GM23248 (cell line): ENCODE measurements at places on chromosomes 13 and 19. TPM values are rescaled to one million over a fixed set of nuclear protein-coding genes. Genes with fewer than 3 reads are reported as not detected.
A peak's percentile ranks its signal among the peaks of the same experiment; 100 is the strongest.

Gene NLRP11
- polyA plus RNA-seq = not detected in 2 replicates

DNA sequence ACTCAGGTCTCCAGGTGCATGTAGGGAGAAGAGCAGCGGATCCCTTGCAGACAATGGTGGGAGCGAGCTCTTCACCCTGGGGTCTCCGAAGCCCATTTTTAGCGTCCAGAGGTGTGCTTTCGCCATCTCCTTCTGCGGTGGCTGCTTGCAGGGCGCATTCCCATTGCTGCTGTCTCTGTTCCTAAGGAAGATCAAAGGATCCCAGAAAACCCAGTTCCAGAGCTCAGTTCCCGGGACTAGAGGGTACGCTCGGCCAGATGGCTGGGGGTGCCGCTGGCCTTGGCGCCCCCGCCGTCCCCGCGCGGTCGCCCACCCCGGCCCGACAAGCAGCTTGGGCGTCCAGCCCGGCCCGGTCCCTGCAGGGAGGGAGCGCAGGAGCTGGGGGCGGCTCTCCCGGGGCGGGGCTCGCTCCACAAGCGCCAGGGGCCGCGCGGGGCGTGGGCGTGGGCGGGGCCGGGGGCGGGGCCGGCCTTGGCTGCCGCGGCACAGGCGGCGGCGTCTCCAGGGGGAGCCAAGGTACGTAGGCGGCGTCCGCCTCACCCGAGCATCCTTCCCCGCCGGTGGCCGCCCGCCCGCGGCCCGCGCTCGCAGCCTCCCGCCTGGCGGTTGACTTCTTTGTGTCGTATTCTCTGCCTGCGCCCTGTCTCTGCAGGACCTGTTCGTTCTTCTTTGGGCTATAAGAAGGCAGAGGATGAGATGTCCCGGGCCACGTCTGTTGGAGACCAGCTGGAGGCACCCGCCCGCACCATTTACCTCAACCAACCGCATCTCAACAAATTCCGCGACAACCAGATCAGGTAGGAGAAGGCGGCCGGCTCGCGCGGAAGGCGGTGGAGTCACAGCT is 96.8 kb downstream of the ATP8A2 start:
- DNase-seq = no peak

GRCh38 chr19:16367261-16367683 is 42.6 kb downstream of the KLF2 start:
- no peak for DNase-seq

- no peak for DNase-seq
These were observed 42.4 kb downstream of the GPR12 start for GRCh38 chr13:26718146-26718545.

GRCh38 chr19:44525721-44526430 is 3.6 kb downstream of the CEACAM20 start:
- no peak for DNase-seq

Gene MEIS3
- polyA plus RNA-seq = 17.6 and 20.1 TPM in 2 replicates

GRCh38 chr19:45638930-45639729 is at the start of gene EML2:
EML2 (minus strand) TSS chr19:45639397; CDS start chr19:45639376, 21 bp downstream.
- DNase-seq = peak; percentile 67

- DNase-seq = no peak
These were observed 44.7 kb downstream of the TDRD3 start for GRCh38 chr13:60441761-60442160.

Gene DAND5
- not detected in 2 replicates for polyA plus RNA-seq

DNA sequence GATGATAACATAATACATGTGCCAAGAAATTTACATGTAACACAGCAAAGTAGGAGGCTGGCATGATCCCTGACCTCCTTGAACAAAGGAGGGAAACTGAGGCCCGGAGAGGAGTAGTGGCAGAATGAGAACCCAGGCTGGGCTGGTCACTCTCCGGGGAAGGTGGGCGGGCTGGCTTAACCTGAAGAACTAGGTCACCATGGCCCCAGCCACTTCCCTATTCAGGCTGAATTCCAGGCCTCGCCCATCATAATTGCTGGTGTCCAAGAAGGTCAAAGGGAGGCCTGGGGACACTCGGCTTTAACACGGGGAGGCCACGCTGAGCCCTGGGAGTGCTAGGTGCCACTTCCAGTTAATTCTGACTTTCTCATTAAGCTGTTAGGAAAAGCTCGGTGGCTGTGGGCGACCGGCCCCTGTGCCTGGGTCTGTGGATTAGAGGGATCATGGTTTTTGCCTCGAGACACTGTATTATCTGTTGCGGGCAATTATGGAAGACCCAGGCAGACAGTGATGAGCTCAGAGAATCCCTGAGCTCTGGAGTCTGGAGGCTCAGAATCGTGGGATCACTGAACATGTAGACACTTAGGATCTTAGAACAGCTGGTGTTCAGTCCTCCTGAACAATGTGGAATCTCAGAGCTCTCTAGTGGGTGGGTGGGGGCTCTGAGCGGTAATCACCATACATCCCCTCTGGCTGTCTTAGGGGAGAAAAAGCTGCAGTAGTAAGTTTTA is 5.0 kb upstream of the TINCR start:
- no peak for DNase-seq

DNA sequence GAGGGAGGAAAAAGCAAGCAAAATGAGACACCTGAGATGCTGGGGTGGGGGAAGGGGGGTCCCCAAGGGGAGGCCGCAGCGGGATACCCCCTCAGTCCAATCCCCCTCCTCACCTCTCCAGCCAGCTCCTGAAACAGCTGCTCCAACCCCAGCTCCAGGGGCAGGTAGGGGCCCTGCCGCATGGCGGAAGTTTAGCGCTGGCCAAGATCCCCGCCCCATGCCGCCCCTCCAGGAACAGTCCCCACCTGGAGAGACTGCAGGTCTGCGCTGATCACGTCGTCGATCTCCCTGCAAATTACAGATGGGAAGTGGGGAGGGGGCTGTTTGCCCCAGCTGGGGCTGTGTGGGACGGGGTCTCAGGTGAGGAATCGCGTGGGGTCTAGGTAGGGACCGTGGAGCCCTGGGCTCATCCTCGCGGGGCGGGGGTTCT is 9.0 kb downstream of the CAPN12 start:
- no peak for DNase-seq

Gene MBD3L1
- polyA plus RNA-seq = not detected in 2 replicates

DNA sequence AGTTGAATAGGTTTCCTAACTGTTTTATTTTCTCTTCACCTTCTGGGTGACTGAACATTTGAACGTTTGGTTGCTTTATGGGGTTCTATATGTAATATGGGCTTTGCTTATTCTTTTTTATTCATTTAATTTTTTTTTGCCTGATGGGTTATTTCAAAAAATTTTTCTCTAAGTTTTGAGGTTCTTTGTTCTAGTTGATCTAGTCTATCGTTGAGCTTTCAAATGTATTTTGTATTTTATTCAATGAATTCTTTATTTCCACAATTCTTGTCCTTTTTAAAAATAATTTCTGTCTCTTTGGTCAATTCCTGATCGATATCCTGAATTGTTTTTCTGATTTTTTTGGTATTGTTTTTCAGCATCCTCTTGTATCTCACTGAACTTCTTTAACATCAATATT is 239.5 kb upstream of the PCDH9 start:
- DNase-seq = no peak

GRCh38 chr13:23392313-23392712 is 41.2 kb downstream of the SACS start:
- DNase-seq = peak; percentile 24

DNA sequence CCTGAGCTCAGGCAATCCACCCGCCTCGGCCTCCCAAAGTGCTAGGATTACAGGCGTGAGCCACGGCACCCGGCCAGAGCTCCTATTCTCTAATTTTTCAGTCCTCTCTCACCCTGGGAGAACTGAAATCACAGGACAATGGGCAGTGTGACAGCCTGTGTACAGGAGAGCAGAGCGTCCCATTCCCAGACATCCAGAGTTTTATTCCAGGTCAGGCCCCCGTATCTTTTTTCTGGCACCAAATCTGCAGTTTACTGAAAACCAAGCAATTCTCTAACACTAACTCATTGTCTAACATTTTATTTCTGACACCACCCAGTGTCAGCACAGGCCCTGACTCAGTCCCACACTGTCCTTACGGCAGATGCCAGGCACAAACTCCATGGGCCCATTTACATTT is 6.7 kb downstream of the ZNF708 start:
- peak; percentile 78 for DNase-seq

DNA sequence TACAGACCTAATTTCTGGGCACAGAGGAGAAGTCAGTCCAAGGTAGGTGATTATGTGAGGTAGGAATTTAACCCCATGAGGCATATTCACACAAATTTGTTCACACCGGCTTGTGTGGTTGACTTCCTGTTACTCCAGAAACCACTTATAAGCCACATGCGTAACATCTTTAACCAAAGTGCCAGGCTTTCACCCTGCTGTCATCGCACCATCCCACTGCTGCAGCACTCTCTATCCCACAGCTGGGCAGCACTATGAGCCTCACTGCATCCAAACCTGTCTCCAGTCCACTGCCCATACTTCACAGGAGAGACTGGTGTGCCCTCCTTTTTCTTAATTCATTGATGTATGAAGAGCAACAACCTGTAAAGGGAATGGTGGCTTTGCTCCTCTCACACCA is 128.2 kb upstream of the ARGLU1 start:
- DNase-seq = no peak

Gene LILRA1
- polyA plus RNA-seq = not detected in 2 replicates

GRCh38 chr13:19618977-19619376 is 14.5 kb upstream of the MPHOSPH8 start:
- peak; percentile 54 for DNase-seq

- DNase-seq = peak; percentile 65
These were observed 16.0 kb downstream of the ZC3H4 start for GRCh38 chr19:47097396-47098201.

DNA sequence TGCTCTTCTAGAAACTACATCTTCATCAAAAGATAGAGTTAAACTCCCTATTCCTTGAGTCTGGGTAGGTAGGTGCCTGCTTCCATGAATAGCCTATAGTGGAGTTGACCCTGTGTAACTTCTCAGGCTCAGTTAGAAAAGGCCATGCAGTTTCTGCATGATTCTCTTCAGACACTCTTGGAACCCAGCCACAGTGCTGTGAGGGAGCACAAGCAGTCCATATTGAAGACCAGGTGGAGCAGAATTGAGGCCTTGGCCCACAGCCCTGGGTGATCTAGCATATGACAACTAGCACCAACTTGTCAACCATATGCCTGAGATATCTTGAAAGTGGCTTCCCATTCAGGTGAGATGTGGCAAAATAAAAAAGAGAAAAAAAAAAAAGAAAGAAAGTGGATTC is 10.3 kb upstream of the PAN3 start:
- no peak for DNase-seq

GRCh38 chr19:40742886-40743285 is 7.4 kb downstream of the ACTMAP start:
- no peak for DNase-seq

DNA sequence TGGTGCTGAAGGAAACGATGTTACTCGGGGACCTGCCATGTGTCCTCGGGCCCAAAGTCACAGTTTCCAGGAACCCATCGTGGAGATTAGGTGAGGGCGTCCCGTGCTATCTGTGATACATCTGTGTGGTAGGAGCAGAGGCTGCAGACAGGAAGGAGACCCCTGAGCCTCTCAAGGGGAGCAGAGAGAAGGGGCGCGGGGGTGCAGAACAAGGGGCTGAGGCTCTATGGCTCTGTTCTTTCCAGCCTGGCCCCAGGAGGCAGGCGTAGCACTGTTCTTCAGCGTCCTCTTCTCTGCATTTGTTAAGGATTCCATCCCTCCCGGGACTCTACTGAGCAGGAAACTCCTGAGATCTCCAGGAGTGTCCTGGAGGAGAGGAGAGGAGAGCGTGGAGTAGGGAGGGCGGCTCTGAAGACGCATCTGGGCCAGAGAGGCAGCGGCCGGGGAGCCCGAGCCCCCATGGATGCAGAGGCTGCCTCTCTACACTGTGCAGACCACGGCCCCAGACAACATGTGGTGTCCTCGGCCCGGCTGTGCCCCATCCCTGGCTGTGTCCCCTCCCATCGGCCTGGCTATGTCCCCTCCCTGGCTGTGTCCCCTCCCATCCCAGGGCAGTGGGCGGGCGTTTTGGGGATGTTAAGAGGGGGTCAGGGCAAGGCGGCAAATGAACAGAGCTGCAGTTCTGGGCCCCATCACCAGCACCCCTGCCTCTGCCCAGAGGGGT is 118.0 kb downstream of the ATP11A start:
- no peak for DNase-seq
